ENCODE measurements at places on chromosomes 13 and 19.

- peak; percentile 73 for DNase-seq
These were observed 67.8 kb downstream of the RASA3 start for GRCh38 chr13:114064450-114065140.

DNA sequence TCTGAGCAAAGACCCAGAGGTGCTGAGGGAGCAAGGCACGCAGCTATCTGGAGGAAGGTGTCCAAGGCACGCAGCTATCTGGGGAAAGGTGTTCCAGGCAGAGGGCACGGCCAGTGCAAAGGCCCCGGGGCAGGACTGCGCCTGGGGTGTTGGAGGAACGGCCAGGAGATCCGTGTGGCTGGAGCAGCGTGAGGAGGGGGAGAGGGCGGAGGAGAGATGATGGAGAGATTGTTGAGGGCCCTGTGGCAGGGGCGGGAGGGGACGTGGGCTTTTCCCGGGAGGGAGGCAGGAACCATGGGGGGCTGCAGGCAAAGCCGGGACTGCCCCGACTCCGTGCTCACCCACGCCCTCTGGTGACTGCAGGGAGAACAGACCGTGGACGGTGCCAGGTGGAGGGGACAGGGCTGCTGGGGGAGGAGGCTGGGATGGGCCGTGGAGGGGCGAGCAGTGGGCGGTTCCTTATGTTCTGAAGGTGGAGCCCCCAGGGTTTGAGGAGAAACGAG is 13.3 kb upstream of the MISP start:
- DNase-seq: no peak

- DNase-seq: no peak
These were observed 523.4 kb downstream of the FGF9 start for GRCh38 chr13:22194106-22194805.

GRCh38 chr13:68940049-68940448 is 1167.6 kb upstream of the ATXN8OS start:
- DNase-seq: no peak

DNA sequence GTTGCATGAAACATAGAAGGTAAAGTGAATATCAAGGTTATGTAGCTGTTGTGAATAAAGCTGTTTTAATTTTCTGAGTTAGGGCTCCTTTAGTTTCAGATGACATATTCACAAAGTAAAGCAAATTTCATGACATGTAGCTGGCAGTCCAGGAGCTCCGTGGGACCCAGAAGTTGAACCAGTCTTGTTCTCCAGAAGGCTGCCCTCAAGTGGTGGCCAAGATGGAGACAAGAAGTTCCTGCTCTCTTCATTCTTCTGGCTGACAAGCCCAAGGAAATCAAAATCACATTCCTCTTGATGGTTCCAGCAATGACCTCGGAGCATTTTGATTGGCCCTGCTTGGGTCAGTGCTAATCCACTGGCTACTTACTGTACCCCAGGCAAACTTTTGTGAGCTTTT is 128.7 kb downstream of the LIG4 start:
- no peak for DNase-seq

- no peak for DNase-seq
These were observed 661 bp downstream of the FREM2 start for GRCh38 chr13:38687246-38688229.

DNA sequence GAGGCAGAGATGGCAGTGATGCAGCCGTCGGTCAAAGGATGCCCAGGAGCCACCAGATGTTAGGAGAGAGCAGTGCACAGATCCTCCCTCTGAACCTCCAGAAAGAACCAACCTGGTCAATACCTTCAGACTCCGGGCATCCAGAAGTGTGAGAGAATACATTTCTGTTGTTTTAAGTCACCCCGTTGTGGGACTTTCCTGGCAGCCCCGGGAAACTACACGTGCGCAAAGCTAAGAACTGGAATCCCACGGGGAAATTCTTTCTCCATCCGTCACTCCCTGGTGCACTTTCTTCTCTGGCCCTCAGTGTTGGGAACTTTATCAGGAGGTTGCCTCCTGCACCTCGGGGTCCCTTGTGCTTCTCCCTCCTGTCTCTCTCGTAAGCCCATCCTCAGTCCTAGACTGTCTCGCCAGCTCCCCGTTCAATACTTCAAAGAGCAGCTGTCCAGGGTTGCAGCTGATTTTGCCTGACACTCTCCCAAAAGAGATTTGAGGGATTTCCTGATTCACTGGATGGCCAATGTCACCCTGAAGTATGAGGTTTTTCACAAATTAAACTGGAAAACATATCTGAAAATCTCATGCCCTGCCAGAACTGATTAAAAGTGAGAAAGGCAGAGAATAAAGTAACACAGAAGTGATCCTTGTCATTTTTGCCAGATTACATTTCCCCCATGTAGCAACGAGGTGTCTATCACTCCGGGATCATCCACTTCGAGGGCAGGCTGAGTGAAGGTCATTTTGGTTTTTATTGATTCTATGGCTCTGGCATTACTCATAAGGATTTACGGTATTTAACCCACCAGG is 136.8 kb downstream of the DCT start:
- no peak for DNase-seq

DNA sequence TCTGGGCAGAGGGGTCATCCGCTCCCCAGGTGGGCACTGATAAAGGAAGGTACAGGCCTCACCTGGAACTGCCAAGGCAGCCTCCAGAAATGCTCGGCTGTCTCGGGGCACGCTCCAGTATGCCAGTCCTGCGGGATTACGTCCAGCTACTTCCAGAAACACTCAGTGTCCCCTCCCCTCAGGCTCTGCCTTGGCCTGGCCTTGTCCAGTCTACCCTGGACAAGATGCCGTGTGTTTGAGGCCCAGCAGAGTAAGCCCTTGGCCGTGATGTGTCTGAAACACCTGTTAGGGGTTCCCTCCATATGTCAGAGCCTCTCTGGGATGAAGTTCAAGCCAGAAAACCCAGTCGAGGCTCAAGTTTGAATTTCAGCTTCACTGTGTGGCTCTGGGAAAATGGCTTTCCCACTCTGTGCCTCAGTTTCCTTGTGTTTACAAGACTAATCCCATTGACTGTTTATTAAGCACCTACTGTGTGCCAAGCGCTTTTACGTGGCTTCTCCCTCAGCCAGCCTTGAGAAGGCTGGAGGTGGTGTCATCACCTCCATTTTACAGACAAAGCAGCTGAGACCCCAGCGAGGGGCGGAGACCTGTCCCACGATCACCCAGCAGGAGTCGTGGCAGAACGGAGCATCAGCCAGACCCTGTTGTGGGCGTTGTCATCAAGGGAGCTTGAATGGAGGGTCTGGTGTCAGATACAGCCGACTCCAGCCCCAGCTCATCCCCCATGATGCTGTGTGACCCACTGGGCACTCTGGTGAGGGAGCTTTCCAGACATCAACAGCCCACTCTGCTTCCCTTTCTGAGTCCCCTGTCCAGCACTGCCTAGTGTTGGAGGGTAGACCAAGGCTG is 2.0 kb upstream of the PIK3R2 start:
- no peak for DNase-seq

DNA sequence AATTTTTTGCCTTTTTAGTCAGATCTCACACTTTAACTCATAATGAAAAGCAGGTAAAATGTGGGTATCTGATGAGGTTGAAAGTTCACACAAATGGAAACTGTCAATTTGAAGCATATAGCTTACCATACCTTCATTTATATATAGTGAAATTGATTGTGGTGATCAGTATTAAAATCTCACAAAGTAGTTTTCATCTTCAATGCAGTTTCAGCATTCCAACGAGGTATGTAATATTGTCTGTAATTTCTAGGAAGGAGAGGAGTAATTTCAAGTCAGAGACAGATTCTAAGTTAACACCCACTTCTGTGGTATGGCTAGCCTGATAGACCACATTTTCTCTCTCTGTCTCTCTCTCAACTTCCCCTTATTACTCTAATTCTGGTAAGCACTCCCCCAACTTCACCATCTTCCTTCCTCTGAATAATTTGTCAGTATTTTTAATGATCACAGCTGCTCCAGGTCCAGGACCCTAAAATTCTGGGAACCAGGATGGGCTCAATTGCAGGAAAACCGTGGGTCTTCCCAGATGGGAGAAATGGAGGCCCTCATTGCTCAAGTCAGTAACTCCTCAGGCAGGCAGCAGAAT is 455.7 kb downstream of the FGF9 start:
- DNase-seq: no peak

DNA sequence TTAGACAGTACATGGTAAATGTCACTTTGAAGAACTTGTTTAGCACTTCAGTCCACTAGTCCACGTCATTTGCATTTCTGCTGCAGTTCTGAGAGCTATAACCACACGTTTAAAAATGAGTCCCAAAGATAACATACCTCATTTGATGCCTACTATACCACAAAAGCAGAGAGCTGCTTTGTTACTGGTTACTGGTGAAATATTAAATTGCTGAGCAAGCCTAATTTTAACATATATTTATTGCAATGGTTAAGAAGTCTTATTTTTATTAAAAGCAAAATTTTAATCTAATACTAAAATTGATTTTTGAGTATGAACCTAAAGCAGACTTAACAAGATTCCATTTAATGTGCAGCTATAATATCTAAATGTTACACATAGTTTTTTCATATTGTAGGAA is 1949.7 kb upstream of the PRR20A start:
- DNase-seq: no peak

DNA sequence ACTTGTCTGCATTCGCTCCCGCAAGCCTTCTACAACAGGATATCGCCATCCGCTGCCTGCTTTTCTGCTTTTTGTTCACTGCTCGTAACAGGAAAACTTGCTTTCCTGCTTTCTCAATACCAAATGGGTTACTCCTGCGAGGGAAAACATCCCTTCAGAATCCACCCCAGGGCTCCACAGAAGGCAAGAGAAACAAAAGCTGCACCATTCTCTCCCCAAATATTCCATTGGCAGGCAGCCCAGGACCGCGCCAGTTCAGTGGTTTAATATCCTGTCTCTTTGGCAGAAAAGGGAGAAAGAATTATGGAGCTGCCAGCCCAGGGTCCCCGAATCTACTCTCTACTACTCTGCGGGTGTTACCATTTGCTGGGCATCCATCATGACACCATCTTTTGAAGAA is 84.7 kb upstream of the DOCK9 start:
- no peak for DNase-seq

DNA sequence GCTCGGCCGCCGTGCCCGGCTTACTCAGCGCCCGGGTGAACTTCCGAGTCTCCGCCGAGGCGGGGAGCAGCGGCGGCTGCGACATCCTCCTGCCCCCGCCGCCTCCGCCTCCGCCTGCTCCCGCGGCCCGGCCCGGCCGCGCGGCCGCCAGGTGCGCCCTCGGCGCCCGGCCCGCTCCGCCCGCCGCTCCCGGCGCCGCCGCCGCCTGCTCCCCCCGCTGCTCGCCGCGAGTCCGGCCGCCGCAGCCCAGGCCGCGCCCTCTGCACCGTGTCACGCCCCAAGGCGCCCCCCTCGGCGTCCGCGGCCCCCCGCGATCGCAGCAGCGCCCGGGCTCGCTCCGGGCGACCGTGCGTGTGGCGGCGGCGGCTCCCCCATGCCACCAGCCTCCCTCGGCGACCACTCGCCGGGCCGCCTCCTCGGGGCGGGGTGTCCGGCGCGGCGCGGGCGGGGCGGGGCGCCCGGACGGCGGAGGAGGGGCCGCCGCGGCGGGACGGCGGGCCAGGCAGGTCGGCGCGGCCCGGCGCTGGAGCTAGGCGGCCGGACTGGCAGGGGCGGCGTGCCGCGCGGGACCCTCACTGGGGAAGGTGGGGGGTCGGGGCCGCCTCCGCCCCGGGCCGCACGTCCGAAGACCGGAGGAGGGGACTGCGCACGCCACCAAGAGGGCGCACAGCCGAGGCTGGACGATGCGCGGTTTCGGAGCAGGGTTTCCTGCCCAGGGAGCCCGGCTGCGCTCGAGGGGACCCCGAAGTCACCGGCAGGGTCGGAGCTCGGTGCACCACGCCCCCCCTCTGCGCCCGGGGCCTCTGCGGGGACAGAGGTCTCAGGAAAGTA is 108.6 kb upstream of the DOCK9 start:
- no peak for DNase-seq

- DNase-seq: no peak
These were observed 480.0 kb downstream of the KCTD12 start for GRCh38 chr13:76406243-76406642.

GRCh38 chr13:113337556-113337955 is 26.4 kb downstream of the GRTP1 start:
- DNase-seq: no peak

DNA sequence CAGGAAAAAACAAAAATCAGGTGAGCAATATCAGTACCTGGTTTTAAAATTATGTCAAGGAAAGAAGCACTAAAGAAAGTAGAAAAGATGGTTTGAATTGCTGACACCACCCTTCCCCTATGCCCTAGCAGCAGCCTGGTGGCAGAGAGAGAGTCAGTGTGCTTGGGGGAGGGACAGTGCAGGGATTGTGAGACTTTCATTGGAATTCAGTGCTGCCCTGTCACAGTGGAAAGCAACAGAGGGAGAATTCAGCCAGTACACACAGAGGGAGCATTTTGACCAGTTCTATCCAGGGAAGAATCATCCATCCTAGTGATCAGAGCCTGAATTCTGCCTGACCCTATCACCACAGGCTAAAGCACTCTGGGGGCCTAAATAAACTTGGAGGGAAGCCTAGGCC is 222.4 kb upstream of the PCDH17 start:
- DNase-seq: peak; percentile 3

DNA sequence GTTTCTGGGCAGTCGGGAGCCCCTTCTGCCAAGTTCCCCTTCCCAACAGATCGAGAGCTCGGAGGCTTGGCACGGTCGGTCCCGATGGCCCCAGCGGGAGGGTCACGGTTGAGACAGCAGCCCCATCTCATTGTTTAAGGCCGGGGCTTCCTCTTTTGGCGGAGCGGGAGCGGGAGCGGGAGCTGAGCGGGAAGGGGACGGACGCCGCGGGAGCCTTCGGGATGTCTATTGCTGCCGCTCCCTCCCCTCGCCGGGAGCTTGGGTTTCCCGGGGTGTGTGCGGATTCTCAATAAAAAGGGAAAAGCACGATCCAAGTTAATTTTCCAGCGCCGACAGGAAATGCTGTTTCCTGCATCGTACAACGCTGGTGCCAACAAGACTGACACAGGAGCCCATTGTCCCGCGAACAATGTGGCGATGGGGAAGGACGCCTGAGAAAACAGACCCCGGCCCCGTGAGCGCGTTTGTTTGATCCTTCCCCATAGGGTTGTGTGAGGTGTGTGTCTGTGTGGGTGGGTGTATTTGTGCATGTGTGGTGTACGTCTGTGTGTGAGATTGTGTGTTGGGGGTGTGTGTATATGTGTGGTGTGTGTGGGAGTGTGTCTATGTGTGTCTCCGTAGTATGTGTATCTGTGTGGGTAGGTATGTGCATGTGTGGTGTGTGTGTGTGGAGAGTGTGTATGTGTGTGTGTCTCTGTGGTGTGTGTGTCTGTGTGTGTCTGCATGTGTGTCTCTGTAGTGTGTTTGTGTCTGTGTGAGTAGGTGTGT is 36.3 kb upstream of the FLT1 start:
- no peak for DNase-seq

- DNase-seq: no peak
These were observed 10.9 kb downstream of the SLC46A3 start for GRCh38 chr13:28707629-28708427.

DNA sequence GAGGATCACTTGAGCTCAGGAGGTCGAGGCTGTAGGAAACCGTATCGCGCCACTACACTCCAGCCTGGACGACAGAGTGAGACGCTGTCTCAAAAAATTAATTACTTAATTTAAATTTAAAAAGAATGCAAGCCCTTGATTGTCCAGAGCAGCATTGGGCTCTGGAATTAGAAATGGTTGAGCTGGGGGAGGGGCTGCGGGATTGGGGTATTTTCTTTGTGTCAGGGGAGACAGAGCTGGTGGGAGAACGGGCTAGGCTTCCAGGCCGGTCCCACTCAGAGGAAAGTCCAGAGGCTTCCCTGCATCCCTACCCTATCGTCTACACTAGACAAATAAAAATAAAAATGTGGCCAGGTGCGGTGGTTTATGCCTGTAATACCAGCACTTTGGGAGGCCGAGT is 2.2 kb upstream of the RAB3A start:
- DNase-seq: no peak

Measured in amygdala (tissue), 56 donors.